Ovary (tissue), 10 donors: ENCODE measurements at places on chromosomes 16 and 17. TPM values are rescaled to one million over a fixed set of nuclear protein-coding genes. Genes with fewer than 3 reads are reported as not detected.

- H3K27me3 ChIP-seq, result no peaks in the 10 kb centered on the region
- H3K4me3 ChIP-seq, result no peak overlapping the region
- no peaks in the 10 kb centered on the region for H3K4me1 ChIP-seq
- DNase-seq, result no peak
- no peaks in the 10 kb centered on the region for H3K36me3 ChIP-seq
- no peak overlapping the region for H3K27ac ChIP-seq
Observed at GRCh38 chr16:65934443-65934842, 432.0 kb upstream of the CDH5 start.

Gene TERB1
- not detected for total RNA-seq

Gene KRT39
- total RNA-seq, result not detected

DNA sequence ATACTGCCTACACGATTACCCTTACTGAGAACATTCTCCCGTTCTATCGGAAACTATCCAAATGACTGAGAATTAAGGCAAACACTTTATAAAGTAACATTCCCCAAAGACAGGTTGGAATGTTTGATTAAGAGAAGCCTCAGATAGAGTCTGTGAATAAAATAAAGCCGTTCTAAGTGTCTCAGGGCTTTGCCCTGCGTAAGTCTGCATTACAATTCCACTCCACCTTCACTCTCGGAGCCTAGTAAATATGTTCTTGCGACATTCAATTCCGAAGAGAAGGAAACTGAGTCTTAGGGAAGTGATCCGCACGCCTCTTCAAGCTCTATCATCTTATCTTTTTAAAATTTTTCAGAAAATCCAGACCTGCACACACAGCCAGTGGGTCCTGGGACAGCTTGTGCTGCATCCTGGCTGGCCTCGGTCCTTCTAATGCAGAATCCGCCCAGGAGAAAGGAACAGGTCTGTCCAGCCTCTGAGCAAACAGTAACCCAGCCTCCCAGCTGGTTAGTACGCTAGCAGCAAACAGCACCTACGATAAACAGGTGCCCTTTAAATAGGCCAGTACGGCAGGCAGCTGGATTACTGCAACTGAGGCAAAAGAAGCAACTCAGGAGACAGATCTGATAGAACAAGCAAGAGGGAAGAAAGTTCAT lies 254.1 kb upstream of the IRX3 start:
- no peaks in the 10 kb centered on the region for H3K36me3 ChIP-seq
- H3K27ac ChIP-seq, result no peak overlapping the region
- H3K4me3 ChIP-seq, result no peak overlapping the region
- no peak for DNase-seq
- no peaks in the 10 kb centered on the region for H3K27me3 ChIP-seq
- no peaks in the 10 kb centered on the region for H3K4me1 ChIP-seq

DNA sequence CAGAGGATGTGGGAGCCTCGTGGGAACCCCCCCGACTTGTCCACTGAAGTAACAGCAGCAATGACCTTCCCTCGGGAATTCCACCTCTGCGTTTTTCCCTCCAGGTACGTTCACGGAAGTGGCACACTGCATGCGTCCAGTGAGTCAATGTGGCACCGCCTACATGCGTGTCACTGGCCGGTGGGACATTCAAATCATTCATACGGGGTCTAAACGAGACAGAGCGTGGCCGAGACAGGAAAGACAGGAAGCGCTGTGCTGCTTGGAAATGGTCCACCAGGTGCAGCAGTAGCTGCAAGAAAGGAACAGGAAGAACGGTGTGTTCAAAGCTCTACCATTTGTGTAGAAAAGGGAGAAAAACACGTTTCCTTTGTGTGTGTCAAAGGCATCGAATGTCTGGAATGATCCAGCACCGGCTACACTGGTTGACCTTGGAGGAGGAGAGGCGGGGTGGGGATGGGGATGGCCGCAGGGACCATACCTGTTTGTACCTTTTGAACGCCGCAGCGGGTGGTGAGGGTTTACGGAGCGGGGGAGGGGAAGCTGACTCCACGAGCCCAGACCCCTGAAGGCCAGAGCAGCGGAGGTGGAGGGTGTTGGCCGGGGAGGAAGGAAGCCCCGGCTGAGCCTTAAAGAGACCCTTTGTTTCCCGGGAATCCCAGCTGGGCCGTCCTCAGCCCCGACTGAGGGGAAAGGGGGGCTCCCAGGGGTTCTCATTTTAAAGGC lies 1.7 kb upstream of the PGAP6 start:
- no peaks in the 10 kb centered on the region for H3K36me3 ChIP-seq
- no peak for DNase-seq
- H3K4me1 ChIP-seq, result peaks cover 4% of the 10 kb centered on the region
- no peaks in the 10 kb centered on the region for H3K27me3 ChIP-seq
- no peak overlapping the region for H3K4me3 ChIP-seq
- H3K27ac ChIP-seq, result no peak overlapping the region

GRCh38 chr16:59048876-59049275 lies 314.8 kb upstream of the GOT2 start:
- H3K4me1 ChIP-seq, result peaks cover 4% of the 10 kb centered on the region
- H3K27ac ChIP-seq, result no peak overlapping the region
- DNase-seq, result no peak
- no peaks in the 10 kb centered on the region for H3K27me3 ChIP-seq
- H3K4me3 ChIP-seq, result no peak overlapping the region

GRCh38 chr16:27489421-27489820 lies 60.3 kb downstream of the GTF3C1 start:
- no peaks in the 10 kb centered on the region for H3K27me3 ChIP-seq
- DNase-seq, result no peak
- H3K4me1 ChIP-seq, result no peaks in the 10 kb centered on the region
- no peak overlapping the region for H3K4me3 ChIP-seq
- H3K27ac ChIP-seq, result no peak overlapping the region
- H3K36me3 ChIP-seq, result no peaks in the 10 kb centered on the region
